Stimulated activated memory B cell treated with anti-CD40 and anti-IgM and Interleukin-4, amounts not matched to agents 10 μg/mL and 1 μg/mL and 100 μg/mL, for 72 hours (primary cell): ENCODE measurements at places on chromosomes 4 and X.

DNA sequence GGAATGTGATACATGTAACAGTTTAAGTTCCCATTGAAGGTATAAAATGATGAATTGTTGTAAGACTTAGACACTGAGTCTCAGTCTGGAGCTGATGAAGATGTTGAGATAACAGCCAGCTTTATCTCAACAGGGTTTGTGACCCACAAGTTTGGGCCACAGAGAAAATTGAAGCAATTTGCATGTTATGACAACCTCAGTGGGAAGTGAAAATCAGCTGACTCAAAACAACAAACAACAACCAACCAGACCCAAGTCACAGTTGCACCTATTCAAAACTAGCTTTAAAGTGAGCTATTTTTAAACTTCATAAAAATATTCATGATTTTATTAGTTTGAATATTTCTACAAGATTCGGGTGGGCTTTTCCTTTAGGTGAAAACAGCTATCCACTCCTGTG is 8.0 kb downstream of the SFRP2 start:
- no peak for ATAC-seq

- ATAC-seq = no peak
Measured at GRCh38 chr4:6887591-6888371, 21.8 kb upstream of the TBC1D14 start.

DNA sequence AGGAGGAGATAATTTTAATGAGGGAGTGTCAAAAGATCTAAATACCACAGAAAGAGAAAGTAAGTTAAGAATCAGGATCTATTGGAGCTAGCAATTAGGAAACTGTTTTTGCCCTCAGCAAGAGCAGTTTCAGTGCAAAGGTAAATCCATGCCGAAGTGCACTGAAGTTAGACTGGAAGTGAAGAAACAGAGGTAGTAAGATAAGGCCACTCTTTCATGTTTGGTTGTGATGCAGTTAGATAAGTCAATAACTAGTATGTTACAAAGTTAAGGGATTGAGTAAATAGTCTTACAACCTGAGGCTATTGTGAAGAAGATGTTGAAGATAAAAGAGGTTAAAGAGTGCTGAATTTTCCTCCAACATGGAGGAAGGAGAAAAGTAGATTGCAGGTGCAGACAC is 46.7 kb upstream of the UCP1 start:
- no peak for ATAC-seq

GRCh38 chr4:45280121-45280520 is 553.8 kb upstream of the GNPDA2 start:
- no peak for ATAC-seq

- no peak for ATAC-seq
Measured at GRCh38 chrX:41984628-41985027, 61.3 kb upstream of the CASK start.

GRCh38 chr4:124390861-124391260 is 321.7 kb downstream of the ANKRD50 start:
- ATAC-seq = no peak

DNA sequence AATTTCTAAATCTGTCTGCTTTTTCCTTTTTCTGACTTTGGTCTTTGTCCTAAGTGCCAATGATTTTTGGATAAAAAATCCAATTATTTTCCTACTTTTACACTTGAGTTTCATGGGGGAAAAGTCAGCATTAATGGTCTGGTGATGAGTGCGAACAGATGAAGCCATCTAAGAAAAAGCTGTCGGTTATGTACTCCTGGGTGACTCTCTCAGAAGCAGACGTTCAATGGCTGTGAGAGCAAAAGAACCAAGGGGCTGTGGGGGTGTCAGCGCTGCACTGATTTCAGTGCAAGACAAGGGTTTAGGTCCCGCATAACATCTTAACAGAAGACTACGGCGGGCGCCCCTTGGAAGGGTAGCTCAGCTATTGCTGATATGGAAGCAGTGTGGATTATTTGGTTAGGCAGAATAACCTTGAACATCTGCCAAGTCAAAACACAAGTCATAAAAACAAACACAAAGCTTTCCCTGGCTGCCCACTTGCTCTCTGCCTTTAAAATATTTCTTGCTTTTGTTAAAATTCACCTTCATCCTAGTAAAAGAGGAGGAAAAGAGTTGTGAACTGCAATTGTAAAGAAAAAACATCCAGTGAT is 240.5 kb downstream of the MAML3 start:
- no peak for ATAC-seq
